Activated naive CD4-positive, alpha-beta T cell treated with Interleukin-2 at 50 U/mL for 16 hours (primary cell): ENCODE measurements at places on chromosomes 11 and 22.

- DNase-seq = no peak
Observed at GRCh38 chr11:43712676-43713075, 32.1 kb downstream of the HSD17B12 start.

GRCh38 chr22:23743303-23743705, 7.6 kb downstream of the ZNF70 start:
- no peak for DNase-seq

DNA sequence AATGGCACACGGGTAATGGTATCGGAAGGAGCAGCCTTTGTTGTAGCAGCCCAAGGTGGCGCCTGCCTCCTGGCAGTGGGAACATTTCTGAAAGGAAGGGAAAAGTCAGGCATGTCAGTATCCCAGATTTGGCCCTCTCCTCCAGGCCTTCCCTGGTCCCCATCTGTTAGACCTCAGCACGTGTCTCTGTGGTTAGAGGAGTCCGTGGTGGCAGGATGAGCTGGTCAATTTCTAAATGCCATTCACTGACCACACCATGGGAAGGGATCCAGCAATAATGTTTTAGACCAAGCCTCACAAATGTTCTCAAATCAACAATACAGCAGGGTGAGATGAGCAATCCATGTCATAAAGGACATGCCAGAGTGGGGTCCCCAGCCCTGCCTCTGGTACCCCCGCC, 49.0 kb upstream of the CYP2D6 start:
- DNase-seq = no peak

DNA sequence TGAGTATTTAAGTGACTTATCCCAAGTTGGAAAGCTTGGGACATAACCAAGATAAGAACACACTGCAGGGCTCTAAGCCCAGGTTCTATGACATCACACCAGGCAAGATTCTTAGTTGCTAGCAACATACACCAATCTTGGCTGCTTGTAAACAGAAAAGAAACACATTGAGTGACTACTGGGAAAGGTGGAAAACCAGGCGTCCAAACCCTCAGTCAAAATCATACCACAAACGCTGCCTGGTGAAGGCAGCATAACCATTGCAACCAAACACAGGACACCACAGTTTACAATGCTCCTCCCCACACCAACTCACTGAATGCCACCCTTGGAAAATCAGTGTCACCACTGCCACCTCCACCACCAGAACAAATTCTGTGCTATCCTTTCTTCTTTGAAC, 379.9 kb downstream of the TTC28 start:
- no peak for DNase-seq
